ENCODE measurements at places on chromosomes 12 and 14. TPM values are rescaled to one million over a fixed set of nuclear protein-coding genes. Genes with fewer than 3 reads are reported as not detected.

Gene FOS
- polyA plus RNA-seq, result 89.9 TPM

DNA sequence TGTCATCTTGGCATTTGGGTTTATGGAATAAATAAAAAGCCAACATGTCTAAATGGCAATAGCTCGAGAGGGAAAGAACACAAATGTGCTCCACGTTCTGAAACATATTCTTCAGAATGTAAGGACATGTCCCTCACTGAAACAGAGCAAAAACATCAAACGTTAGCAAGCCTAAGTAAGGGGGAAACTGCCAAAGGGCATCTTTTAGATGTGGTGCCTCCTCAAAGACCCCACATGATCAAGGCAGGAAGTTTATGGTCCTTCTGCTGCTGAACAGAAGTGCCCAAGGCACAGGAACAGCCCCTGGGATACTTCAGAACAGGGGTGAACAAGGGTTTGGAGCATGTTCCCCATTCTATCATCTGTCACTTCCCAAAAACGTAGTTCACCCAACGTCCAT is 227.0 kb downstream of the ANO2 start:
- no peak for DNase-seq

Gene KRT74
- polyA plus RNA-seq, result 0.05 TPM

- no peak for DNase-seq
Measured at GRCh38 chr12:32272465-32272864, 126.9 kb upstream of the FGD4 start.
